CD4-positive, alpha-beta T cell treated with Interleukin-4 for 4 hours (primary cell): ENCODE measurements at places on chromosomes 5 and 9.

- no peak for DNase-seq
These were observed 78.3 kb upstream of the LIFR start for GRCh38 chr5:38634568-38635369.

GRCh38 chr9:136204838-136205706 lies at the start of gene LHX3:
LHX3 (minus strand) TSS chr9:136205128; CDS start chr9:136205012, 116 bp downstream.
- no peak for DNase-seq

GRCh38 chr9:136609160-136609475 lies 53.6 kb upstream of the EGFL7 start:
- no peak for DNase-seq

DNA sequence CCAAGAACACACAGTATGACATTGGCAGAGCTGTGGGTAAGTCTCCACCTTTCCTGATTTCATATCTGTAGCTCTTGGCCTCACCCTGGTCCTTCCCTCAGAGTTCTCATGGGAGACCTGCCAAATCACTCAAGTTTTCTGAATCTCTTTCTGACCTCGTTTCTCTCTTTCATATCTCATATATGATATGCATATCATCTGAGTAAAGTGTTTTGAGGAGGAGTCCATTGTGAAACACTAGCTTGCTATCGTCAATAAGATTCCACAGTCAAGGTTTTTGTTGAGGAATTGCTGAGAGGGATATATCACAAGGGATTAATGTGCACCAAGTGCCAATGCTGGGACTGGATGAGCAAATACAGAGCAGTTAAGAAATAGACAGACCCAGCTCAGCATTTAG lies 739.2 kb downstream of the BRINP1 start:
- DNase-seq, result no peak

DNA sequence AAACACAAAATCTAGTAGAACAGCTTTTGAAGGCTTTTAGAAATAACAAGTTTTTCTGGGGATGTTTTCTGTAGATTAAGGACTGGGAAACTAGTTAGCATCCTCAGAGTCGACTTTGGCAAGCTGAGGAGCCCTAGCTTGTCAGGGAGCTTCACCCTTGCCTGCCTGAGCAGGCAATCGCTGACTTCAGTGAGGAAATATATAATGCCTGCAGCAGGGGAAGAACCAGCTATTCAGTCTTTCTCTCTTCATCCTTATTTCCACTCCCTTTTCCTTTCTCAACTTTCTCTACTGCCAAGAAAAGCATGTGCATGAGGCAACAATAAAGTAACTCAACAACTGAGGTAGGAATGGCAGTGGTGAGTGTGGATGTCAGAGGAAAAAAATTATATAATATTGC lies 54.7 kb downstream of the PLK2 start:
- DNase-seq, result no peak

DNA sequence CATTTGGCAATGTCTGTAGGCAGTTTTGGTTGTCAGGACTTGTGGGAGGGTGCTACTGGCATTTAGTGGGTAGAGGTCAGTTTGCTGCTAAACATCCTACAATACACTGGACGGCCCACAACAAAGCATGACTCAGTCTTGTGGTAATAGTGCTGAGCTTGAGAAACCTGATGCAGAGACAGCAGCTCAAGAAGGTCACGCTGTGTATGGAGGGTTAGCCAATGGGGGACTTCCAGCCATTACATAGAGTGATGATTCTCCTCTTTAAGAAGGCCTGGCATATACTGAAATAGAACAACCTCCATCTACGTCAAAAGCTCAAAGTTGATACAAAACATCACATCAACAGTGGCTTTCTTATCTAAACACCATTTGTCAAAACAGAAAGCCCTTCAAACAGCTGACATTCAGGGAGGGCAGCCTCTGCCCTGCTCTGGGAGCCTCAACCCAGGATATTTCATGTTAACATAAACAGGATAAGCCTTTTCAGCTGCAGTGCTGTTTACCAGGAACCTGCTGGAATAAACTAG lies 143.0 kb downstream of the GPBP1 start:
- no peak for DNase-seq

DNA sequence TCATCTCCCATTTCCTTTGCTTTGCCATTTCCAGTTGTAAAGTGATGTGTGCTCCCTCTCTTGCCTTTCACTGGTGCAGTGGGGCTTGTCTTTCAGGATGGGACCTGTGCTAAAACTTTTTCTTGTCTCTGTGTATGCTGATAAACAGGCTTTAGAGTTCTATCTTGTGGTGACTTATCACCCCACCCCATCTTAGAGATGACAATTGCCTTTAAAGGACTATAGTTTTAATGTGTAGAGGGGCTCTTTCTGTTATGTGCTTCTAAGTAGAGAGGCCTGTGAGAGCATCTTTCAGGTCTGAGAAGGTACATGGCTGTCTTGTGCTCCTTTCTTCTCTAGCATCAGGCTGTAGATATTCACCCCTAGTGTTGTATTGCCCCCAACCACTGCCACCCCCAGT lies 21.9 kb downstream of the MAN2A1 start:
- DNase-seq, result no peak
